Activated B cell treated with CpG ODN at 0.5 μM for 24 hours (primary cell): ENCODE measurements at places on chromosomes 12 and 14. TPM values are rescaled to one million over a fixed set of nuclear protein-coding genes. Genes with fewer than 3 reads are reported as not detected.

Gene TMEM30B
- not detected in 2 replicates for total RNA-seq

Gene KRT79
- total RNA-seq: not detected in 2 replicates

Gene OSBPL8
- 73.8 and 79.6 TPM in 2 replicates for total RNA-seq

Gene TAS2R19
- total RNA-seq: 2.9 and 4.0 TPM in 2 replicates

GRCh38 chr12:104886418-104887401, 71.4 kb downstream of the SLC41A2 start:
- H3K4me3 ChIP-seq: no peak overlapping the region
- peaks cover under 1% of the 10 kb centered on the region for H3K27me3 ChIP-seq
- H3K27ac ChIP-seq: no peak overlapping the region

DNA sequence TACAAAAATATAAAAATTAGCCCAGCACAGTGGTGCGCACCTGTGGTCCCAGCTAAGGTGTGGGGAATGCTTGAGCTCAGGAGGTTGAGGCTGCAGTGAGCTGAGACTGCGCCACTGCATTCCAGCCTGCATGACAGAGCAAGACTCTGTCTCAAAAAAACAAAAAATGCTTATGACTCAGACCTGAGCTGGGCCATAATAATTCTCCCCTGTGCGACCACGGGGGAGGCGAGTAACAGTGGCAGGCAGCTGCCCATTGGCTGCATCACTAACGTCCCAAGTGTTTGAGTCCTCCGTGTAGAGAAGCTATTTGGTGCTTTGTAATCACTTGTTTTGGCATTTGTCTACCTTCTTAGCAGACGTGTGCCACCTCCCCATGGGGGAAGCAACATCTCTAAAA, 24.9 kb downstream of the PSMC1 start:
- H3K27ac ChIP-seq: no peak overlapping the region
- no peaks in the 10 kb centered on the region for H3K4me1 ChIP-seq
- H3K27me3 ChIP-seq: no peaks in the 10 kb centered on the region
- DNase-seq: no peak
- H3K36me3 ChIP-seq: peaks cover 76% of the 10 kb centered on the region

DNA sequence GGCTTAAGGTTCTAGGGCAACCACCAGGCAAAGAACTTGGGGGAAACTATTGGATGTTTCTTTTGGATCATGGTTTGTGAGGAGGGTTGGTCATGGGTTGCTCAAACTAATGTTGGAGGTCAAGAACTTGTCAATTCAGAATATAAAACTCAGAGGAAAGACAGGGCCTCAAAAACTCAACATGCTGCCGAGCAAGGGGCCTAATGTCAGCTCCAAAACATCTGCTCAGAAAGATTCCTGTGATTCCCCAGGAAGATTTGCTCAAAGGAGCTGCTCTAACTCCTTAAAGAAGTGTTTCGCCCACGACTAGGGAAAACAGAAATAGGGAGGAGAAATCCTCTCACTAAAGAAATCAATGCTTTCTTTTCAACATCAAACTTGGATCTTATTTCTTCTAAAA, 3.7 kb upstream of the IGF1 start:
- no peaks in the 10 kb centered on the region for H3K36me3 ChIP-seq
- no peaks in the 10 kb centered on the region for H3K27me3 ChIP-seq
- H3K27ac ChIP-seq: peak overlapping the region; percentile 87
- peak overlapping the region; percentile 70 for H3K4me3 ChIP-seq

- no peak for DNase-seq
- H3K36me3 ChIP-seq: no peaks in the 10 kb centered on the region
- H3K27ac ChIP-seq: no peak overlapping the region
- no peaks in the 10 kb centered on the region for H3K4me1 ChIP-seq
Measured at GRCh38 chr12:49887536-49888401, 15.9 kb downstream of the FAIM2 start.

- H3K27ac ChIP-seq: no peak overlapping the region
- DNase-seq: no peak
- H3K4me3 ChIP-seq: no peak overlapping the region
- H3K27me3 ChIP-seq: peaks cover 67% of the 10 kb centered on the region
- H3K4me1 ChIP-seq: peaks cover 6% of the 10 kb centered on the region
Measured at GRCh38 chr12:119594772-119595445, 1.3 kb downstream of the TMEM233 start.

DNA sequence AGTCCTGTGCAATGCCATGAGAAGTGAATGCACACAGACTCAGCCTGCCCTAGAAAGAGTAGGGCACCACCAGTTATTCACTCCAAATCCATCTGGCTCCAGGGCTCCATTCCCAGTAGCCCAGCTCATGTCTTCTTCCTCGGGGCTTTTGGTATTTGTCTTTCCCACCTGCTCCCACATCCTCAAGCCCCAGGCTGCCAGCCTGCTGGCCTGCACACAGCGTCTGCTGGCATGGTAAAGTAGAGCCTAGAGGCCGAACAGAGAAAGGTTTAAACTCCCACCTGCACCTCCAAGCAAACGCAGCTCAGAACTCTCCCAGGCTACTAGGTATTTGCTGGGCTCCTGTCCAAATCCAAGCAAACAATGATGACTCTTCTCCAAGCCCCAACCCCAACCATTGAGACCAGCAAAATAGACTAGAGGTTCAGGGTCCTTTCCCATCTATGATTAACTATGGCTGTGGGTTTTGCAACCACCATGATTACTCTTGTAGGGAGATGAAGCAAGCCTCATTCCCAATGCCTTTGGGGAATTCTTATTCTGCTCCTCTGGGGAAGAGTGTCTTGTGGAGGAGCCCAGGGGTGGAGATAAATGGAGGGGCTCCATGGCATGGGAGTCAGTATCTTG, 5.2 kb upstream of the VDR start:
- H3K4me1 ChIP-seq: peaks cover 2% of the 10 kb centered on the region
- no peak overlapping the region for H3K4me3 ChIP-seq
- H3K27me3 ChIP-seq: peaks cover 17% of the 10 kb centered on the region

DNA sequence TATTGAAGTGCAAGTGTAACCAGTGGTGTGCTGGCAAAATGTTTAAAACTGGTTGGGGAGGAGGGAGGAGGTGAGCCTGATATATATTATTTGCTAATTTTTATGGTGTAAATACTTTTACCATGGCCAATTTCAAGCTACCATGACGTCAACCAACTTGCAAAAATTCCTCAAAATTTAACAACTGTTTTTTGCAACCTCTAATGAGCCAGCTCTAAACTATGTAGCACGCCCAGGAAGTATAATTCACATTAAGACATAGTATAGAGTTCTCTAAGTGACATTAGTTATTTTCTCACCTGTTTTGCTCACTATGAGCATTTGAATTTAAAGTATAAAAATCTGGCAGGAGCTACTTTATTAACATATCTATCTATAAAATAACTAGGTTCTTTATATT, 41.4 kb downstream of the ATL1 start:
- H3K36me3 ChIP-seq: no peaks in the 10 kb centered on the region
- H3K27me3 ChIP-seq: no peaks in the 10 kb centered on the region
- no peak for DNase-seq
- no peaks in the 10 kb centered on the region for H3K4me1 ChIP-seq

- no peaks in the 10 kb centered on the region for H3K36me3 ChIP-seq
- no peaks in the 10 kb centered on the region for H3K4me1 ChIP-seq
- H3K27me3 ChIP-seq: no peaks in the 10 kb centered on the region
- DNase-seq: no peak
Measured at GRCh38 chr12:44223736-44224135, 387.9 kb downstream of the TMEM117 start.
